ENCODE measurements at places on chromosomes 16 and 17.
A peak's percentile ranks its signal among the peaks of the same experiment; 100 is the strongest.

- no peak for DNase-seq
Measured at GRCh38 chr16:70704586-70704985, 18.7 kb upstream of the MTSS2 start.

- no peak for DNase-seq
Measured at GRCh38 chr17:17573912-17574311, 17.6 kb downstream of the PEMT start.

DNA sequence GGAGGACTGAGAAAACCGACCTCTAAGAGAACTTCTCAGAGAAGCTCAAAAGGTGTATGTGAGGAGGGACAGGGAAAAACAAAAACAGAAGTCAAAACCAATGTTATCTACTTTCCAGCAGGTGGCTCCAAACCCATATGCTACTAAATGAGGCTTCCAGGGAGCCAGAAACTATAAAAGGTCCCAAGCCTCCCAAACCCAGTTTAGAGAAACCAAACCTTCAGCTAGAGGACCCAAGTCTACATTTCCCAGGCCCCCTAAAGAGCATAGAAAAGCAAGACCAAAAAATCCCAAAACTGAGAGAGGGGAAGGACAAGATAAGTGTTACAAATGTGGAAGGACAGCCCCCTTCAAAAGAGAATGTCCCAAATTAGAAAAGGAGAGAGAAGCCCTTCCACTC is 3.7 kb downstream of the HPR start:
- no peak for DNase-seq

GRCh38 chr17:66678827-66679226 is 156.1 kb upstream of the CACNG5 start:
- DNase-seq: no peak

DNA sequence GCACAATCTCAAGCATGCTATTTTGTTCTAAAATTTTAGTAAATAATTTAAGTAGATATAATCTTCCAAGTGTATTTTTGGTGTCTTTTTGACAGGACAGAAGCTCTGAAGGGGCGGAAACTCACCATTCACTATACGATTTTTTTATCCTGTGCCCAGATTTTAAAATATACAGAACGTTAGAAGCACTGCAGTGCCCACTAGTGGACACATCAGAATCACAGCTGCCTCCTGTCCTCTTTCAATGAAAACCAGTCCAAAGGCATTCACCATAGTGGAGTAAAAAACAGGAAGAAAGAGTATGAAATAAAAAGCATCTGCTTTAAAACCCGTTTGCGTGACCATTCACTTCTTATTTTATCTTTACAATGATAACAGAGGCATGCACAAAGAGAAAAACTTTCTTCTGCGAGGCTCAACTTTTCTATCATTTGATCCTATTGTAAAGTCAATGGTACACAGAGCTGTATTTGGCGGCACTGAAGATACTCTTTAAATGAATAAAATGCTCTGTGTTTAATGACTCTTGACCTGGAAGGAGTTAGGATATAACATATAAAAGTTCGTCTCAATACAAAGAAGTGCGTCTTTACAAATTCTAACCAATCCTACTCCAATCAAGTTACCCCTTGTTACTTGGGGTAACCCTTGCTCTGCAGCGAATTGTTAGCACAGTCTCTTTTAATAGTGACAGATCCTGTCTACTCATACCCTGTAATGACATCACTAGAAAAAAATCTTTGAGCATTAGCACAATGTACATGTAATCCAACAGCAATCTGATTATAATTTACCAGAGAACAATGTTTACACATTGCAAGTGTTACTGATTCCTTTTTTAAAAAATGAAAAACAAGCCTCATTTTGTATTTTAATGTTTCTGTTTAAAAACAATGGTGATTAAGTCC is 339.8 kb upstream of the PSMD7 start:
- DNase-seq: no peak

DNA sequence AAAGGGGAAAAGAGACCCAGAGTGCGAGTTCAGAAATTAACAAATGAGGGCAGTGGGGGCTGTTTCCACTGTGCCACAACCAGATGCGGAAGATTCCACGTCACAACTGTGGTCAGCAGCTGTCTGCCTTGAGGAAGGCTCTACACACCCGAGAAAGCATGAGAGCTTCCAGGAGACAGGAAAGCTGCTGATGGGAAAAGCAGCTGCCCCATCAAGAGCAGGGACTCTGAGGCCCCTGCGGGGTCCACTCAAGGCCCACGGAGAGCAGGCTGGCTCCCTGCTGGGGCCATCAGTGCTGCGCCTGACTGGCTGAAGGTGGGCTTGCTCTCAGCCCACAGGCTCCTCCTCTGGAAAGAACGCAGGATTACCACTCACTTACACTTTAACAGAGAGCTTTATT is 14.8 kb upstream of the TRAP1 start:
- no peak for DNase-seq

GRCh38 chr16:2829501-2830354 is at the start of gene ZG16B:
ZG16B (plus strand) TSS chr16:2830303; CDS start chr16:2830442, 139 bp downstream.
- DNase-seq: no peak

GRCh38 chr17:17565471-17566339 is 25.8 kb downstream of the PEMT start:
- DNase-seq: no peak

DNA sequence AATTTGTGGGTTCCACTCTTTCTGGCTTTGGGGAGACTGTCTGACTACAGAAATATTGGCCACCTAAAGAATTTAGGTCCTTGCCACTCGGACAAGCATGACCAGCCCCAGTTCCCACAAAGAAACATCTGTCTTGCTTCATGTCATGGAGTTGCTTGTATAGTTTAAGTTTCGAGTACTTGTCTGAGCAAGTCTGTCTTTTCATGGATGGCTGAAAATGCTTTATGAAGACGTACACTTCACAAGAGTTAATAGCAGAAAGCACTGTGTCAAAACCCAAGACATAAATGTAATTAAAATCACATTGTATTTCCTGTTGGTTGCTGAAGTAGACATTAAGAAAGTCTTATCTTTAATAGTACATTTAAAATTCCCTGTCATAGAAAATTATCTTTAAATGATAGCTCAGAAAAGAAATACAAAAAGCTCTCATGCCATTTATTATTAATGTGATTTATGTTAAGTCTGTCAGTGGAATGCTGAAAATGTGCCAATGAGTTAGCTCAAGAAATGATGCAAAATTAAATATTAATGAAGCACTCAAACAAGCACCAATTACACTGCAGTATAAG is 29.8 kb upstream of the XYLT2 start:
- DNase-seq: no peak

DNA sequence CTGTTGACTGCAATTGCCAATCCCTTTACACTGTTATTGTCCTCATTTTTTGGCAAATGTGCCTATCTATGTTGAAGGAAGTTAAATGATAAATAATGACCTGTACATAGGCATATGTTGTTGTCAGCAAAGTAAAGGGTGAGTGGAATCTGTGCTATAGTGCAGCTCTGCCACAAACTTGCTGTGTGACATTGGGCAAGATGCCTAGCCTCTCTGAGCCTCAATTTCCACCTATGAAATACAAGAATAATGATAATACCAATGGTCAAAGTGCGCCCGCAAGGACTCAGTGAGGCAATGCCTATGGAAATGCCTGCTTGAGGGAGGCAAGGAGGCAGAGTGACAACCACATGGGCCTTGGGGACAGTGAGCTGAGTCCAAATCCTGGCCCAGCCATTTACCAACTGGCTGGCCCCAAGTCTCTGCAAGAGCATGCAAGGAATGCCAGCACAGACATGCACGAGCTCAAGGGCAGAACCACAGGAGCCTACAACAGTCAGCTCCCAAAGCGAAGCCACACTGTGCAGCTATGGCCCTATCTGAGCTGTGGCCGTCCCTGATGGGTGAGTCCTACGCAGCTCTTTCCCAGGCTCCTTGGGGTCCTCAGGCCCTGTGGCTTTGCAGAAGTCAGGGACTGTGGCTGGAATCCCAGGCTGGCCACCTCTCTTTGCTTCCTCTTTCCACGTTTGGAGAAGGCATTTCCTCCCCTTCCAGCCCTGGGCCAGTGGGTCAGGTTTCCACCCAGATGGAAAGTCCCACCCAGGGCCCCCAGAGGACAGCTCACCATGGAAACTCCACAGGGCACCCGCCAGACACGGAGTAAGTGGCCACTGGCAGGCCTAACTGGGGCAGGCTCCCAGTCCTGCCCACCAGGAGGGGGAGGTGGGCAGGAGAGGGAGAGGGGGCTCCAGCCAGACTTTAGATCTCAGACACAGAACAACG is 82.1 kb downstream of the ZNF423 start:
- no peak for DNase-seq

GRCh38 chr17:29158096-29158487 is 22.1 kb downstream of the MYO18A start:
- no peak for DNase-seq

DNA sequence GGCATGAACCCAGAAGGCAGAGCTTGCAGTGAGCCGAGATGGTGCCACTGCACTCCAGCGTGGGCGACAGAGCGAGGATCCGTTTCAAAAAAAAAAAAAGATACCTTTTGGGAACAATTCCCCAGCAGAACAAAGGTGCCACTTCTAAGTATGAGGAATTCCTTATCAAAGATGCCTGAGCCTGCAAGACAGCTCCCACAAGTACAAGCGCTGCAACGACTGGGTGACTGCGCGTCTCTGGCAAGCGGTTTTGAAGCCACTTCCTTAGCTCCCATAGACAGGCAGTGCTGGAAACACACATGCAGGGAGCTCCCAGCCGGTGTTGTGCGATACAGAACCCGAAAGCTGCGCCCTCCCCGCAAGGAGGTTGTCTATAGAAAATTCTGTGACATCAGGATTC is 60.5 kb downstream of the ADCY9 start:
- DNase-seq: no peak

DNA sequence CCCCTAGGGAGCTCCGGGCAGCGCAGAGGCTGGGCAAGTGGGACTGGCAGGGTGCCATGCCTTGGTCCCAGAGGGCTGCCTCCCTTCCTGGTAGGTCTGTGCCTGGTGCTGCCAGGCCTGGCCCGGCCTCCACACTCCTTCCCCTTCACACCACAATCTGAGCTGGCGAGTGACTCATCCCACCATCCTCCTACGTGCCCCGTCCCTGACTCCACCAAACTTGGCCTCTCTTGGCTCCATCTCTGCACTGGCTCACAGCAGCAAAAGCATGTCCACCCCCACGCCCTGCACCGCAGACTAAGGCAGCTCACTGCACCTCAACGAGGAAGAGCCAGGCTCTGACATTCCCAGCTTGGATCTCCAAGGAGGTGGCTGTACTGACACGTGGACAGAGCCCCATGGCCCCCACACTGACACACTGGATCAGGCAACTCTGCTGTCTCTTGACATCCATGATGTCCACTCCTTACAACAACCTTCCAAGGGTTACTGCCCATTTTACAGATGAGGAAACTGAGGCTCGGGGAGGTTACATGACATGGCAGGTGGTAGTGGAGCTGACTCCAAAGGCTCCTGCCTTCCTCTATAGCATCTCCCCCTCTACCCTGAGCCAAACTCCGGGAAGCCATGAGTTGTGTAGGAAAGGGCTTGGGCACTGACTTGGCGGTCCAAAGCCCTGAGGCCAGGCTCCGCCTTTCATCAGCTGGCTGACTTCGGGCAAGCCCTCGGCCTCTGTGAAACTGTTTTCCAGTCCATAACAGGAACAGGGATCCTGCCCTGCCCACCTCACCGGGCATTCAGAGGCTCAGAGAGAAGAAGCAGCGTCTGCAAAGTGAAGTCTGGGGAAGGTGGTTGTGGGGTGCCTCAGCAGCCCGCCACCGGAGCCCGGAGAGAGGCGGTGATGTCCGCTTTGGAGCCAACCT is 20.1 kb upstream of the KRT19 start:
- peak; percentile 6 for DNase-seq

DNA sequence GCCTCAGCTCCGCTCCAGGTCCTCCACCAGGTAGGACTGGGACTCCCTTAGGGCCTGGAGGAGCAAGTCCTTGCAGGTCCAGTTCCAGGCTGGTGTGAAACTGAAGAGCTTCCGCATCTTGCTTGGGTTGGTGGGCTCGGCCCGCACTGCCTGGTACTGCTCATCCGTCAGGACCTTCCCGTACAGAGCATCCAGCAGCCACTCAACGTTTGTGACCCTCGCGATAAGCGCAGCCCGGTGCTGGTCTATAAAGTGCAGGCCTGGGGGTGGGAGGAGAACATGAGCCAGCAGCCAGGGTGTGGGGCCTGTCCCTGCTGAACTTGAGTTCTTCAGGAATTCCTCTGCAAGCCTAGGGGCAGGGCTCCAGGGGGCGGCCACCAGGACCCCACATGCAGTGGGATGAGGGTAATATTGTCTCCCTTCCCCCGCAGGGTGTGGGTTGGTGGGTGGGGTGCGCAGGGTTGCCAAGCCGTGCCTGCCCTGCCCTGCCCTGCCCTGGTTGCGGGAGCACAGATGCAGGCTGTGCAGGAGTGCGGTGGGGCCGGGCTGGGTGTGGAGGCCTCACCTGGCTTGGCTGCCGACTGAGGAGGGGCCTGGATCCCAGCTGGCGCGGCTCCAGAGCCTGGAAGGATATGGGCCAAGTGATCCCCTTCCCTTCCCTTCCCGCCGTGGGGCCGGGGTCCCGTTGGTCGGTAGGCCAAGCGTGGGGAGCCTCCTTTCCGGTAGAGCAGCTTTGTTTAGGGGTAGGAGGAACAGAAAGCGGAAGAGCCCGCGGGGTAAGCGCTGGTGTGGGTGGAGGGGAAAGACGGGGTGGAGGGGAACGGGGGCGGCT is 762 bp downstream of the PYCARD start:
- DNase-seq: no peak

DNA sequence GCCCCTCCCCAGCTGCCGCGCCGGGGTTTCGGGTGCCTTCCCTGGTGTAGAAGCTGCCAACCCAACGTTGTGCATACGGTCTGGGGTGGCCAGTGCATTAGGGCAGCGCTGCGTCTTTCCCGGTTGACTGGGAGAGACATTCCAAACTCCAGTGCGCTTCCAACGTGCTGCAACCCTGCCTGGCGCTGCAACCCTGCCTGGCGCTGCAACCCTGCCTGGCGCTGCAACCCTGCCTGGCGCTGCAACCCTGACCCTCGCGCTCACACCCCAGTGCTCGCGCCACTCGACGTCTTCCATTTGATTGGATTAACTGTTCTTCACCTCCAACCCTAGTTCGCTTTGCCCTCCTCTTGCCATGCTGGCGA is 488 bp upstream of the HAP1 start:
- no peak for DNase-seq

GRCh38 chr16:79099716-79100115 is 500.8 kb downstream of the MAF start:
- no peak for DNase-seq

GRCh38 chr16:56357241-56357764 is 68.0 kb downstream of the AMFR start:
- no peak for DNase-seq

DNA sequence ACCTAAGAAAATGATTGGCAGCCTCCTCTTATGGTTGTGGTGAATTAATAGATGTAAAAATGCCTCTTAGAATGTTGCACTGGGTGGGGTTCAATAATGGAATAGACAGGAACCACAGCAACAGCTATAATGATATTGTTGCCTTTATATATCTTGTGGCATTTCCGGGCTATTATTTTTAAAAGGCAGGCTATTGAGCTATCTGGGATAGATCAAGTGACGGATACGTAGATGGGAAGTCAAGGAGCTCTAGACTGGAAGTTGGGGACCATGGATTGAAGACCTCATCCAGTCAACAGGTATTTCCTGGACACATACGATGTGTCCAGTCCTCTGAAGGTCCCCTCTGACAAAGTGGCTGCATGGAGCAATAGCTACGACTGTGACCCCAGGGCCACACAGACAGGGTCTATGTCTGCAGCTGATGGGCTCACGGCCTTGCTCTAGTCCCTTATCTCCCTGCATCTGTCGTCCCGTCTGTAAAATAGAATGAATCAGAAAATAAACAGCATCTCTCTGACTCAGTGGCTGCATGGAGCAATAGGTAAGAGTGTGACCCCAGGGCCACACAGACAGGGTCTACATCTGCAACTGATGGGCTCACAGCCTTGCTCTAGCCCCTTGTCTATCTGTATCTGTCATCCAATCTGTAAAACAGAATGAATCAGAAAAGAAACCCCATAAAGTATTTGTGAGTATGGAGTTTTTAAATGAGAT is 117.7 kb upstream of the FOXF1 start:
- no peak for DNase-seq
